ENCODE measurements at places on chromosomes 3 and 15. TPM values are rescaled to one million over a fixed set of nuclear protein-coding genes. Genes with fewer than 3 reads are reported as not detected.

DNA sequence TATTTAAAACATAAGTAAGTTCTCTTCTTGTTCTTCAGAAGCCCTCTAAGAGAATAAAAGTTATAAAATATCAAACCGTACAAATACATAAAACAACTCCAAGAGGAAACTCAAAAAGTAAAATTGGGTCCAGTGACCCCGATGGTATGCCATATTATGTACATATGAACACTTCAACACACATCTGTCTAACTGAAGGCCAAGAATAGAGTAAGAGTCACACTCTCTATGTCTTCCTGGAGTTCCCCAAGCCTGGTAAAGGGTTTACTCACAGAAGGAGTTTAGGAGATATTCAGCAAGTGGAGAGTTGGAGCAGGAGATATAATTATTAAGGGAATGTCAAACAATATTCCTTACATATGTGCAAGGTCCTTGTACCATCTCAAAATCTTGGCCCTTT lies 101.3 kb upstream of the EIF1B start:
- no peaks in the 10 kb centered on the region for H3K27me3 ChIP-seq
- no peak for DNase-seq
- H3K36me3 ChIP-seq, result no peaks in the 10 kb centered on the region
- H3K27ac ChIP-seq, result no peak overlapping the region
- H3K4me1 ChIP-seq, result no peaks in the 10 kb centered on the region

DNA sequence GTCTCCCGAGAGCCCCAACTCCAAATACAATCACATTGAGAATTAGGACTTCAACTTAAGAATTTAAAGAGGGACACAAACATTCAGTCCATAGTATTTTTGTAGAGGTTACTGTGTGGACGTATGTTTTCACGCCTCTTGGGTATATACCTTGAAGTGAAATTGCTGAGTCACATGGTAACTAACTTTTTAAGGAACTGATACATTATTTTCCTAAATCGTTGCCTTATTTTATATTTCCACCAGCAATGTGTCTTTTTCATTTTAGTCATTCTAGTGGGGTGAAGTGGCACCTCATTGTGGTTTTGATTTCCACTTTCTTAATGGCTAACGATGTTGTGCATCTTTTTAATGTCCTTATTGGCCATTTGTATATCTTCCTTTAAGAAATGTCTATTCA lies 11.8 kb downstream of the PARP15 start:
- no peak for DNase-seq
- no peaks in the 10 kb centered on the region for H3K27me3 ChIP-seq
- no peaks in the 10 kb centered on the region for H3K4me1 ChIP-seq
- H3K36me3 ChIP-seq, result no peaks in the 10 kb centered on the region
- H3K27ac ChIP-seq, result no peak overlapping the region
- H3K4me3 ChIP-seq, result no peak overlapping the region

GRCh38 chr15:76185716-76186115 lies 125.6 kb downstream of the ETFA start:
- H3K36me3 ChIP-seq, result no peaks in the 10 kb centered on the region
- peak overlapping the region; percentile 72 for H3K27ac ChIP-seq
- peak; percentile 48 for DNase-seq
- H3K4me3 ChIP-seq, result peak overlapping the region; percentile 12

DNA sequence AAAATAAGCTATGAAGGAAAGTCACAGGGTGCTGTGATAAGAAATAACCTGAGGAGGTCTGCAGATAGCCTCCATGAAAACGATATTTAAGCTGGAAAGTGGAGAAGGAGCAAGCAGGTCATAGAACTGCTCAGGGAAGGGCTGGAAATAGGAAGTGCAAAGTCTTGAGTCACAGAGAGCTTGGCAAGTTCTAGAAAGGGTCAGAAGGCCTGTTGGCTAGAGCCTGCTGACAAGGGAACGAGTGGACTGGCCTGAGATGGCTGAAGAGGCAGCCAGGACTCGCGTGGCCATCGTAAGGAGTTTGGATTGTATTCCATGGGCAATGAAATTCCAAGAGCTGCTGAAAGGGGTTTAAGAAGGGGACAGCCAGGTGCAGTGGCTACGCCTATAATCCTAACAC lies 64.7 kb upstream of the IL12A start:
- no peaks in the 10 kb centered on the region for H3K36me3 ChIP-seq
- no peak overlapping the region for H3K27ac ChIP-seq
- no peaks in the 10 kb centered on the region for H3K4me1 ChIP-seq
- no peak overlapping the region for H3K4me3 ChIP-seq

- H3K27ac ChIP-seq, result peak overlapping the region; percentile 84
- H3K4me1 ChIP-seq, result peaks cover 6% of the 10 kb centered on the region
- DNase-seq, result peak; percentile 83
- H3K27me3 ChIP-seq, result peaks cover 2% of the 10 kb centered on the region
- peak overlapping the region; percentile 85 for H3K4me3 ChIP-seq
Observed at GRCh38 chr15:82680200-82681102, 29.2 kb downstream of the AP3B2 start.

TFRC gene
- 35.8 TPM for total RNA-seq

EFCAB12 gene
- total RNA-seq, result 0.61 TPM

DNA sequence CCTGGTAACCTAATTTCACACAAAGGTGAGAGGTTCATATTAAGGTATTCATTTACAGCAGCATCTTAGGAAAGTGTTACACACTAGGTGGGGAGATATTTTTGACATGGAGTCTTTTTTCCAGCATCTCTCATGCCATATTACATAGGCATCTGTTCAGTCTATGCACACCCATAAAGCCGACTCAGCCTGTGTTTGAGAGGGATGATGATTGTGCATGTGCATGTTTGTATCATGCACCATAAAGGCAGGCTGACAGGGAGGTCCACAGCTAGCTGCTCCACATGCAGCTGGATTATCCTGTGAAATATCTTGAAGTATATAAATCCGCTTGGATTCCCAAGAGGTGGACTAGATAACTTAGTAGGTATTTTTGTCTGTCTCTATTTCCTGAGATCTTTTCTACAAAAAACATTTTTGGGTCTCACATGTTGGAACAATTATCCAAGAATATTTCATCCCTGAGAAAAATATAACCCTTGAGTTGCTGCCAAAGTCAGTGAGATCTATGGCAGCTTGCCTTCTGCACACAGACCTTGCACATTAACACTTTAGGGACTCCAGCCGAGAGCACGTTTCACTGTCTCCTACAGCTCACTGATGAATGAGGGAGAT lies 288.4 kb upstream of the DPH6 start:
- no peak for DNase-seq
- H3K4me1 ChIP-seq, result peaks cover 5% of the 10 kb centered on the region
- no peaks in the 10 kb centered on the region for H3K27me3 ChIP-seq
- H3K36me3 ChIP-seq, result no peaks in the 10 kb centered on the region
- no peak overlapping the region for H3K4me3 ChIP-seq
- H3K27ac ChIP-seq, result no peak overlapping the region

LEKR1 gene
- total RNA-seq, result 0.56 TPM

- no peak overlapping the region for H3K27ac ChIP-seq
- no peaks in the 10 kb centered on the region for H3K36me3 ChIP-seq
- no peak overlapping the region for H3K4me3 ChIP-seq
- DNase-seq, result no peak
- peaks cover 21% of the 10 kb centered on the region for H3K4me1 ChIP-seq
Observed at GRCh38 chr3:154228561-154229216, 95.6 kb downstream of the DHX36 start.

PXYLP1 gene
- 42.7 TPM for total RNA-seq

GRCh38 chr3:141275511-141275910 lies 43.9 kb downstream of the PXYLP1 start:
- H3K4me1 ChIP-seq, result peaks cover 6% of the 10 kb centered on the region
- no peak overlapping the region for H3K27ac ChIP-seq
- no peaks in the 10 kb centered on the region for H3K27me3 ChIP-seq
- no peak for DNase-seq
- H3K4me3 ChIP-seq, result no peak overlapping the region
- H3K36me3 ChIP-seq, result peaks cover 4% of the 10 kb centered on the region

- no peak overlapping the region for H3K4me3 ChIP-seq
- H3K27me3 ChIP-seq, result no peaks in the 10 kb centered on the region
- peaks cover 17% of the 10 kb centered on the region for H3K4me1 ChIP-seq
- no peak overlapping the region for H3K27ac ChIP-seq
- no peak for DNase-seq
- no peaks in the 10 kb centered on the region for H3K36me3 ChIP-seq
Observed at GRCh38 chr3:151841801-151842200, 27.9 kb downstream of the AADAC start.

- no peaks in the 10 kb centered on the region for H3K4me1 ChIP-seq
- DNase-seq, result no peak
- H3K27ac ChIP-seq, result no peak overlapping the region
- peaks cover 5% of the 10 kb centered on the region for H3K36me3 ChIP-seq
- H3K4me3 ChIP-seq, result no peak overlapping the region
Observed at GRCh38 chr3:159664006-159664405, 324.6 kb upstream of the IL12A start.

ERC2 gene
- total RNA-seq, result 48.3 TPM

POPDC2 gene
- 1.4 TPM for total RNA-seq

DNA sequence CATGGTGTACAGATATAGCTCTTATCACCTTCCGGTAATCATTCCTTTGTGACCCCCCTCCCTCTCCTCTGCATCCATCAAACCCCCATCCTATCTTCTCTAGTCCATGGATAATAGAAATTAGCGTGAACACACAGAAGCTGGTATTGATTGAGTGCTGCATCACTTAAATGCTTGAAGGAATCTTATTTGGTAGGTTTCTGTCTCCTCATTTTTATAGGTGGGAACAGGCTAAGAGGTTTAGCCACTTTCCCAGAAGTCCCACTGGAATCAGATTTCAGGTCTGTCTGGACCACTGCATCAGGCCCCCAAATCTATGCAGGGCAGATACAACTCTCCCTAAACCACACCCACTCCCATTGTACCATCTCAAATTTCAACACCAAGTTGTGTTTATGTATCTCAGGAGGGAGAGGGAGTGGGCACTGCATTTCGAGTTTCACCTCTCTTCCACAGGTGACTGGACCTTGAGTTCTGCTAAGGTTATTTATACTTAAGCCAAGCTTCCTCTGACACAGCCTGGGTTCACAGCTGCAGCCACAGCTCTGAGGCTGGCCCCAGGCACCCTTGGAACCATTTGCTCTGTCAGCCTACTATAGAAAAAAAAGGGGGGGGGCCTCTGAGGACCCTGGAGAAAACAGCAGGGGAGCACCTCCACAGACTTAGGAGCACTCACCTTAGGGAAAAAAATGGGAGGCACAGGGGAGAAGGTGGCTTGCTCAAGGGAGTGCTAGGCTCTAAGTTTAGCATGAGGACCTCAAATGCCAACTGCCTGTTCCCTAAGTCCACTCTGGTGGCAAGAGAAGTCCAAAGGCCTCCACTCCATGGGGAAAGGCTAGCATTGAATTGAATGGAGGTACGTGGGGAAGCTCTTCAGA lies 2.1 kb upstream of the NMB start:
- H3K36me3 ChIP-seq, result no peaks in the 10 kb centered on the region
- peaks cover 12% of the 10 kb centered on the region for H3K4me1 ChIP-seq
- H3K27ac ChIP-seq, result no peak overlapping the region
- DNase-seq, result no peak

- DNase-seq, result no peak
- H3K27ac ChIP-seq, result no peak overlapping the region
- no peak overlapping the region for H3K4me3 ChIP-seq
- peaks cover 3% of the 10 kb centered on the region for H3K27me3 ChIP-seq
- H3K4me1 ChIP-seq, result no peaks in the 10 kb centered on the region
Observed at GRCh38 chr3:151062611-151063010, 22.9 kb upstream of the MED12L start.

GRCh38 chr3:190384309-190384756 lies 3.6 kb upstream of the CLDN16 start:
- no peaks in the 10 kb centered on the region for H3K4me1 ChIP-seq
- H3K4me3 ChIP-seq, result no peak overlapping the region
- peaks cover 1% of the 10 kb centered on the region for H3K27me3 ChIP-seq
- DNase-seq, result no peak

GRCh38 chr15:96896766-96897165 lies 566.3 kb downstream of the NR2F2 start:
- H3K4me1 ChIP-seq, result no peaks in the 10 kb centered on the region
- no peak overlapping the region for H3K4me3 ChIP-seq
- no peaks in the 10 kb centered on the region for H3K36me3 ChIP-seq
- H3K27ac ChIP-seq, result no peak overlapping the region
- H3K27me3 ChIP-seq, result peaks cover 2% of the 10 kb centered on the region

- no peak overlapping the region for H3K4me3 ChIP-seq
- no peaks in the 10 kb centered on the region for H3K36me3 ChIP-seq
- H3K4me1 ChIP-seq, result peaks cover 7% of the 10 kb centered on the region
- no peak for DNase-seq
Observed at GRCh38 chr3:54955496-54955895, 27.6 kb upstream of the LRTM1 start.

- peaks cover 23% of the 10 kb centered on the region for H3K4me1 ChIP-seq
- no peaks in the 10 kb centered on the region for H3K36me3 ChIP-seq
- no peak overlapping the region for H3K4me3 ChIP-seq
- no peak overlapping the region for H3K27ac ChIP-seq
- peaks cover 13% of the 10 kb centered on the region for H3K27me3 ChIP-seq
- no peak for DNase-seq
Observed at GRCh38 chr3:42694366-42694765, 8.2 kb downstream of the HHATL start.

GRCh38 chr3:13890377-13891016 lies 10.6 kb upstream of the WNT7A start:
- H3K4me3 ChIP-seq, result no peak overlapping the region
- no peaks in the 10 kb centered on the region for H3K36me3 ChIP-seq
- no peaks in the 10 kb centered on the region for H3K4me1 ChIP-seq
- no peak overlapping the region for H3K27ac ChIP-seq
- peak; percentile 10 for DNase-seq

DNA sequence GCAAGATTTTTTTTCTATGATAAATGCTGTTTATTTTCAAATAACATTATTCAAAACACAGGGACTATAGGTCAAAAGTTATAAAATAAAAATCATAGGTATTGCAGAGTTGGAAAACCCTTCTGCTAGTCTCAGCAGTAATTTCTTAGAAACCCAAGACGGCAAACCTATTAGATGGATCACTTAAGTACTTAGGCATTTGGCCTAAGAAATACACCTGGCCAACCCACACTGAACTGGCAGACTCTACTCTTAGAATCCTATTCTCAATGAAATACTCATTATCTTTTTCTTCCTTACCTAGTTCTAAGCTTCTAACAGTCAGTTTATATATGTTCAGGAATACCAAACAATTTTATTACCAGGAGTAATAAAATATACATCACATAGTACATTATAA lies 30.5 kb upstream of the RIOX2 start:
- DNase-seq, result no peak
- no peaks in the 10 kb centered on the region for H3K27me3 ChIP-seq
- H3K36me3 ChIP-seq, result no peaks in the 10 kb centered on the region
- H3K4me1 ChIP-seq, result no peaks in the 10 kb centered on the region

DNA sequence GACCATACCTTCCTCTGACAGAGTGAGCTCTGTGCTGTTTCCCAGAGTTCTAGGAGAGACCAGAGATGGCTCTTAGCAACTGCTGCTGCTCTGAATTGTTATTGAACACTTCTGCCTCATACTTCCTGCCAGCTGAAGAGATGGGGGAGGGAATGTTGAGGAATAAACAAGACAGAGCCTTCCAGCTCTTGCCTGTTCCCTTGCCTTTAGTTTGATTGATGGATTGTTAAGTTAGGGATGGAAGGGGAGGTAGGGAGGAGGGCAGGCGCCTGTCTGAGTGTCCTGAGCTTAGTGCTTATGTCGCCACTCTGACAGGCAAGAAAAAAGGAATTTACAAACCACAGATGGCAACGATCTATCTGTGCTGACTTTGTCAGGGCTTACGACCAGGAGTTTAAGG lies 42.8 kb downstream of the ZNF609 start:
- H3K4me3 ChIP-seq, result peak overlapping the region; percentile 14
- peaks cover 71% of the 10 kb centered on the region for H3K4me1 ChIP-seq
- peak overlapping the region; percentile 5 for H3K27ac ChIP-seq

- DNase-seq, result no peak
- no peaks in the 10 kb centered on the region for H3K4me1 ChIP-seq
- no peaks in the 10 kb centered on the region for H3K36me3 ChIP-seq
- no peak overlapping the region for H3K27ac ChIP-seq
Observed at GRCh38 chr3:69499899-69500421, 114.1 kb upstream of the FRMD4B start.

GRCh38 chr3:148682997-148683396 lies 14.7 kb upstream of the AGTR1 start:
- H3K27me3 ChIP-seq, result no peaks in the 10 kb centered on the region
- no peak for DNase-seq
- H3K36me3 ChIP-seq, result no peaks in the 10 kb centered on the region
- H3K27ac ChIP-seq, result no peak overlapping the region

Measured in glutamatergic neuron (in vitro differentiated cells).